ENCODE measurements at places on chromosomes 1 and 21.

GRCh38 chr1:30307182-30307581, 416.2 kb downstream of the MATN1 start:
- no peak for DNase-seq

GRCh38 chr1:232969799-232970198, 19.4 kb downstream of the NTPCR start:
- DNase-seq, result no peak

GRCh38 chr1:40431385-40431784, 18.9 kb upstream of the ZFP69B start:
- no peak for DNase-seq

- DNase-seq, result no peak
Observed at GRCh38 chr1:152473887-152474537, 36.6 kb upstream of the LCE5A start.

GRCh38 chr1:208809876-208810275, 565.7 kb upstream of the PLXNA2 start:
- no peak for DNase-seq

- DNase-seq, result no peak
Observed at GRCh38 chr1:80893115-80893514, 907.6 kb upstream of the ADGRL2 start.

GRCh38 chr1:203382026-203382425, 31.1 kb upstream of the FMOD start:
- DNase-seq, result no peak

- DNase-seq, result no peak
Observed at GRCh38 chr1:83055391-83056170, 943.4 kb downstream of the TTLL7 start.

GRCh38 chr1:92186081-92186480, 31.6 kb upstream of the C1orf146 start:
- no peak for DNase-seq

DNA sequence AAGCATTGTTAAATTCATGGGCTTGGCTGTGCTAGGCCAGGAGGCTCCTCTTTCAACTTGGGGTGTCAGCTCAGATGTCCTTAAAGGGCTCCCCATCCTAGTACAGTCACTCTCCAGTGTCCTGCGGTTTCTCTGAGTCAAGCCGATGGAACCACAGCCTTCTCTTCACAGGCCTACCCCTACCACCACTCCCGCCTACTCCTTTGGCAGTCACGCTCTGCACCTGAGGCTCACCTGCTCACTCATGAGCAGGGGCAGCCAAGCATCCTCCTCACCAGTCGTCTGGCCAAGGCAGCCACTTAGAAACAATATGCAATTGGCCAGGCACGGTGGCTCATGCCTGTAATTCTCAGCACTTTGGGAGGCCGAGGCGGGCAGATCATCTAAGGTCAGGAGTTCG, 3.6 kb downstream of the ACOT7 start:
- no peak for DNase-seq

DNA sequence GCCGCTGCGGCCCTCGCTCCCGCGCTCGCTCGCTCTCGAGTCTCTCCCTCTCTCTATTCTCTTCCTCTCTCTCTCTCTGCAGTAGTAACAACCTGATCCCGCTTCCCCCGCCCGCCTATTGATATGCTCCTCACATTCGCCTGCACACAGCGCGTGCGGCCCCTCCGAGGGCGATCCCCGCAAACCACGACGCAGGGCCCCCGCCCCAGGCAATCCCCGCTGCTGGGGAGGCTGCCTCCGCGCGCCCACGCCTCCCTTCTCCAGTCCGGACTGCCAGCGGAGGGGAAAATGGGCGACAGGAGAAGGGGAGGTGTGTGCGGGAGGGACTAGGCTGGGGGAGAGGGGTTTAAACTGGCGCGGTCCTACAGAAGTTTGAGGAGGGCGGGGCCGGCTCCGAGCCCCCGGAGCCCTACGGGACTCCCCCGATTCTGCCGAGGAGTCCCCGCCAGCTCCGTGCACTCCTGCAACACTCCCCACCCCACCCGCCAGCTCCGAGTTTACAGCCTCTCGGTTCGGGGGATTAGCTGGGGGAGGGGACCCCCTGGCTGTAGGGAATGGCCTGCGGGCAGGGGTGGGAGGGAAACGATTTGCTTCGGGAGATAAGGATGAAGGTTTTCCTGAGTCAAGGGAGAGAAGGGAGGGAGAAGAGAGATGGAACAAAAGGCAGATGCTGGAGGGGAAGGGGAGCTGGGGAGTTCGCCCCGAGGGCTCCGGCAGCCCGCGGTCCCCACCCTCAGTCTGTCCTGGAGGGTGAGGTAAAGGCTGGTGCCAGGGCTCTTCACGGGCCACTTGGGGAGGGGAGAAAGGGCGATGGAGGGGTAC, 66.6 kb downstream of the SYT2 start:
- no peak for DNase-seq

- DNase-seq, result no peak
Observed at GRCh38 chr21:41023936-41024335, 144.0 kb upstream of the BACE2 start.

DNA sequence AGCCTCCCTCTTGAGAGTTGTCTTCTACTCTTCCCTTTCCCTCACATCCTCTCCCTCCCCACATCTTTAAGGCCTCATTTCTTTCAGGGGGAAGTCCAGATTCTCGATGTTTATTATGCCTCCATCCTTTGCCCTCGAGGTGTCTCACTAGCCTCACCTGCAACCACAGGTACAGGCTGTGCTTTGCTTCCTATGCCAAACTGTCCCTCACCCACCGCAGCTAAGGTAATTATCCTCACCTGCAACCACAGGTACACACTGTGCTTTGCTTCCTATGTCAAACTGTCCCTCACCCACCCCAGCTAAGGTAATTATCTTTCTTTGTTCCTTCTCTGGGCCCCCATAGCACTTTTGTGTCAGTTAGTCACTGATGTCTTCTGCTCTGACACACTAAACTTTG, 328.1 kb upstream of the SNX7 start:
- DNase-seq, result no peak

DNA sequence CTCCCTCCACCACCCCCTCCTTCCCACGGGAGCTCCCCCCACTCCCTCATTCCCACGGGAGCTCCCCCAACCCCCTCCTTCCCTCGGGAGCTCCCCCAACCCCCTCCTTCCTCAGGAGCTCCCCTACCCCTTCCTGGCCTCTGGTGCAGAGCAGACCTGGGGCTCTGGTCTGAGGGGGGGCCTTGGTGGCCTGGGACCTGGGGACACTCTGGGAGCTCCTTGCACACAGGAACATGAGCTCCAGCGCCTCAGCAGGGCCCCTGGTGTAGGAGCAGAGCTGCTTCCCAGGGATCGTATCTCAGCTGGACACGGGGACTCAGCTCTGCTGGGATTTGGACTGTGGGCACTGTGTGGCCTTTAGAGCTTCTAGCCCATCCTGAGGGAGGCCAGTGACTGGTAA, 19.7 kb upstream of the PRSS38 start:
- no peak for DNase-seq

DNA sequence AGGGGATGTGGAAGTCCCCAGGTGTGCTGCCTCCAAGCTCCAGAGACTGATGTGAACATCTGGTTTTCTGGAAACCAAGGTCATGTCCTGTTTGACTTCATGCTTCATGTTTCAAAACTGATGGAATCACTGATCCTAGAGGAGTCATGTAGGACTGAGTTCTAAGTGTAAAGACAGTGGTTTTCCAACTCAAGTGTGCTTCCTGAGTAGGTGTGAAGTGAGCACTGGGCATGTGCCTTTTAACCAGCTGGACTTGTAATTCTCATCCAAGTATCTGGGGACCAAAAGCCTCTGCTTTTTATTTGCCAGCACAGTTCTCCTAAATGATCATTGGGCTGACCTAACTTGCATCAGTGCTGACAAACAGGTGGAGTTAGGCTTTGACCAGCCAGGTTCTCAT, 36.9 kb downstream of the ABCA4 start:
- DNase-seq, result no peak

DNA sequence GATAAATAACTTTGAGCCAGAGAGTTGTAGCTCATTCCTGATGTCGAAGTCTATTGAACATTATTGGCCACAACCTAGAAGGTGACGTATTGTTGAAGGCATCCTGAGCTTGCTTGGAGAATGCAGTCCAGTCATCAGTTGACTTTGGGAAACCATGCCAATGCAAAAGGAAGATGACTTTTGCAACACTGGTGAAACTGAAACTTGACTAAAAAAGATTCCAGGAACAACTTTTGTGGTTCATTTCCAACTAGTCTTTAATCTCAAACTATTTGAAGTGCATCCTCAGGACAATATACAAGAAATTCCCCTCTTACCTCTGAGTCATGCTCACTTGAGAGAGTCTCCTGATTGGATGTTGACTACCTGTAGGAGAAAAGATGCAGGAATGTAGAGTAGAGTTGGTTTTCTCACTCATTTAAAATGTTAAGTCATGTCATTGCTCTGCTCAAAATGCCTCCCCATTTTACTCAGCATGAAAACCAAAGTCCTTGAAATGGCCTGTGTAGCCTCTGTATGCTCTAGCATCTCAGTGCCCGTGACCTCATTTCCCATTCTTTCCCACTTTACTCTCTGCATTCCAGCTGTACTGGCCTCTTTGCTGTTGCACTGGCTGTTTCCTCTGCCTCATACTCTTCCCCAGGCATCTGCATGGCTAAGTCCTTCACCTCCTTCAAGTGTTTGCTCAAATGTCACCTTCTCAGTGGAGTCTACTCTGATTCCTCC, 24.4 kb upstream of the LEPR start:
- no peak for DNase-seq

GRCh38 chr21:40057331-40057730, 190.1 kb downstream of the PCP4 start:
- DNase-seq, result no peak

GRCh38 chr1:117295001-117295400, 72.2 kb upstream of the MAN1A2 start:
- DNase-seq, result no peak

- DNase-seq, result no peak
Observed at GRCh38 chr1:111279144-111279543, 11.5 kb upstream of the CHIA start.

GRCh38 chr1:238177960-238178645, 287.4 kb upstream of the ZP4 start:
- DNase-seq, result peak; percentile 79

DNA sequence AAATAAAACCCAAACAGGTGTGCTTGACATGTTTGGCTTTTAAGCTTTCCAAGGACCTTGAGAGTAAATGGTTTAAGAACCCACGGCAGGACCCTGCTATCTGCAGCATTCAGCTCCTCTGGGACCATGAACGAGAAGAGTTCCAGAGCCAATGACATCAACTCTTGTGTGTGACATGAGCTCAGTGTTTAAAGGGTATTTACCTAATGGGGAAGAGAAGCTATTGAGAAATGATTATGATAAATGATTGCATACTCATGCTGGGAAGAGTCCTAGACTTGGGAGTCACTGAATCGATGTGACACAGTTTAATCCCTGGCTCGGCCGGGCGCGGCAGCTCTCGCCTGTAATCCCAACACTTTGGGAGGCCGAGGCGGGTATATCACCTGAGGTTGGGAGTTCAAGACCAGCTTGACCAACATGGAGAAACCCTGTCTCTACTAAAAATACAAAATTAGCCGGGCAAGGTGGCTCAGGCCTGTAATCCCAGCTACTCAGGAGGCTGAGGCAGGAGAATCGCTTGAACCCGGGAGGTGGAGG, 55.4 kb downstream of the KANK4 start:
- DNase-seq, result no peak

DNA sequence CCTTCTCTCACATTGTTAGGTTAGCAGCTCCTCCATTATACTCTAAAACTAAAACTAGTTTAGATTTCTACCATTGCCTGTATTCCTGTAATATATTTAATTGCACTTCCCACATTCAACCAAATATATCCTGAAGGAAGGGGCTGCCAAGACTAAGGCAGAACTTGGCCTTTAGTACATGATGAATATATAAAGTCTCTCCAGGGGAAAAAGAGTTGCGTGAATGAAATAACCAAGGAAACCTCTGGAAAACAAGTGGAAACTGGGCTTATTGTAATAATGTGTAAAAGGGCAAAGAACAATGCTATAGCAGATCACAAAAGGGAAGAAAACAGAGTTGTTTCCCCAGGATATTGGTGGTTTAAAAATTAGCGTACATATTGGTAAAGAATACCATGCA, 1012.5 kb upstream of the PRMT6 start:
- no peak for DNase-seq

DNA sequence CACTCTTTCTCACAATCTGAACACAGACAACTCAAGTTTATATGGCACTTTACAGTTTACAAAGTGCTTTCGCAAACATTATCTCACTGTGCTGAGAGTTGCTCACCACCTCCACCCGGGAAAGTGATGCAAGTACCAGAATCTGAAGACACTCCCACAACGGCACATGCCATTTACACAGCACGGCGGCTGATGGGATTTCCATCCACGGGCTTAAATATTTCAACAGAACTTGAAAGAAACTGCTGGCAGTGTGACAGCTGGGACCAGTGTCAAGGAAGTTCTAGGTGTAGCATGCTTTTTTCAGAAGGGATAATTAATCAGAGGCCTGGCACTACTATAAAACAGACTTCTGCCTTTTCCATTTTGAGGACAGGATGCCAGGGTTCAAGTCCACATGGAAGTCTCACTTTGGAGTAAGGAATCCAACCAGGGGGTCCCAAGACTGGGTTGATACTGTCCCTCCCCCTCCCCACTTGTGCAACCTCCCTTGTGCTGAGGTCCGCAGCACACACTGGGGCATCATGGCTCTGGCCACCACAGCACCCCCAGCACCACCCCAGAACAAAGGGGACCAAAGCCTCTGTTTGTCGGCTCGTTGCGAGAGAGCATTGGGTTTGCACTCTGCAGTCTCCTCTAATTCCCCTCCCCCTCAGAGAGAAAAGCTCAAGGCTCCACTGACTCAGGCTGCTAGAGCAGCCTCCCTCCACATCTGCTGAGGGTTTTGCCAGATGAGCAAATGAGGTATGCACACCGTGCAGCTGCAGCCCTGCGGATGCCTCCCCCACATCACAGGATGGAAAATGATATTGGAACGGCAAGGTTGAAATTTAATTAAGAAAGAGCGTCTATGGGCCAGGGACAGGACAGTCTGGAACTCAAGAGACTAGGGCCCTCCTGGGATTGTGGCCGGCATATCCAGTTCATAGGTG, 154.9 kb downstream of the TGFBR3 start:
- no peak for DNase-seq

- no peak for DNase-seq
Observed at GRCh38 chr1:15184436-15185241, 31.1 kb downstream of the TMEM51 start.

DNA sequence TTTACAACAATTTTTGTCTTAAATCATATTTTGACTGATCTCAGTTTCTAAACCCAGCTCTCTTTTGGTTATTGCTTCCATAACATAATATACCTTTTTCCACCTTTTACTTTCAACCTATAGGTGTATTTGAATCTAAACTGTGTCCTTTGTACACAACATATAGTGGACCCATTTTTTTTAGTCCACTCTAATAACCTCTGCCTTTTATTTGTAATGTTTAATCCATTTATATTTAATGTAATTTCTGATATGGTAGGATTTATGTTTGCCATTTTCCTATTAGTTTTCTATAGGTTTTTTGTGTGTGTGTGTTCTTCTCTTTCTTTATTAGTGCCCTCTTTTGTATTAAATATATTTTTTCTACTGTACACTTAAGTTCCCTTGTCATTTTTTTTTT, 22.4 kb upstream of the SLAMF1 start:
- no peak for DNase-seq

DNA sequence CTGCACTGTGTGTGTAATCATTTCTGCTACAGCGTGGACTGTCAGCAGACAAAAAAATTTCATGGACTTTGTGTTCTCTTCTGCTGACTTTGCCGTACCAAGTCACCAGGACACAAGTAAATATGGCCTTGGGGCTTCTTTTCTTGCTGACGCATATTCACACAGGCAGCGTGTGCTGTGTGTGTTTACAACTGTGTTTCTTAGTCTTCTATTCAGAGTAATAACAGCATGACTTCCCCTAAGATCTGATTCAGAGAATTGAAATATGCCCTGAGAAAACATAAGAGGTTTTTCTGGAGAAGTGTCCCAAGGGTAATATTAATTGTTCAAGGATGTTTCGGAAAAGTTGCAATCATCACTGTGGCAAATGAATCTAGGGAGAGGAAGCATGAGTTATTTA, 47.1 kb upstream of the DYNLT5 start:
- DNase-seq, result no peak

All from neuronal stem cell (in vitro differentiated cells).